ENCODE measurements at places on chromosomes 1 and 21.

DNA sequence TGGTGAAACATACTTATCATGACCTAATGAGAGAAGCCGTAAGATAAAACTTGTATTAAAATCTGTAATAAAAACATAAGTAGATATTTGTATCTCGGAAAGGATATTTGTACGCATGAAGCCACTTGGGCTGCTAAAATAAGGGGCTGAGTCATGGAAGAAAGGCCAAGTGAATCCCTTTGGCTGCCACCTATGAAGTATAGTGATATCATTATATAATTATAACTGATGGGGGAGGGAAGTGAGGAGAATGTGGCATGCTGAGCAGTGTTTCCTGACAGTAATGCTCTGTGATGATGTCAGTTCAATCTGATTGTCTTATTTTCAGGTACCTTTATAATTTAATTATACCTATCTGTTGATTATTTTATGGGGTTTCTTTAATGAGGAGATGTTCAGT, 13.6 kb downstream of the RWDD3 start:
- DNase-seq = no peak

DNA sequence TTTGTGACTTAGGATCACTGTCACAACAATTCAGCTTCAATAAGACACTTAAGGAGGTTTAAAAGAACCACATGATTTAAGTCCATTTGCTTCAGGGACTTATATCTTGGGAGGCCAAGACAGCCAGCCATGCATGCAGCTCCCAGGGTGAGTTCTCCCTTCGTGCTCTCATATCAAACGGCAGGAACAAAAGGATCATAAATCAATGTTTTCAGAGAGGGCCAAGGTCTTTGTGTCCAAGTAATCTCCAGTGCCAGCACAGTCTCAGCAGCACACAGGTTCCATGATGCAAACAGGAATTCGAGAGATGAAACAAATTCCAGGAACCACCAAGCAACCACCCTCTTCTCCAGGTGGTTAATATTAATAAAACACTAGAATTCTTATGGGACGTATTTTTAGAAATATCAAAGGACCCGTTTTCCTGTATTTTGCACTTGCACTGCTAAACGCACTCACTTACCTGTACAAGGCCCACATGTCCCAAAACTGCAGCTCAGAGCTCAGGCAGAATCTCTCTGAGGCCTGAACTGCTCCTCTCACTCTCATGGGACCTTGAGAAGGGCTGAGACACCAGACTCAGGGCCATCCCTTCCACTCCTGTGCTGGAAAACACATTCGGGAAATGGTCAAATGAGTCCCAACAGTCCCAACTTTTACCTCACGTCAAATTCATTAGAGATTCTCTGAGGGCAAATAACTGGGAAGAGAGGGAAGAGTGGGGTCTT, 100.0 kb upstream of the RAB4A start:
- DNase-seq = no peak

GRCh38 chr1:207894704-207895103, 16.2 kb downstream of the CD34 start:
- no peak for DNase-seq

GRCh38 chr1:204134103-204134502, 17.7 kb downstream of the ETNK2 start:
- no peak for DNase-seq

DNA sequence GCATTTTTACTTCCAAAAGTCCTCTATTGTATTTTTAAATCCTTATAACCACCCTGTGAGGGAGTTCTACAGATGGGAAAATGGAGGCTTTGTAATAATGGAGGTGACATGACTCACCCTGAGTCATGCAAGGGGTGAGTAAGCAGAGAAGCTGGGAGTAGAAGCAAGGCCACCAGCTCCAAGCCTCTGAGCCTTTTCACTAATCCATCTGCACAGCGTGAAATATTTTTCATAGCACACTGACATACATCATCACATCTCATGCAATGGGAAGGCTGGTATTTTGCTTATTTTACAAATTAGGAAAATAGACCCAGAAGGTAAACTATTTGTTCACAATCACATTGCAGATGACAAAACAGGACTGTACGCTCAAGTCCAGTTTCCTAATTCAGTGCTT, 96.9 kb downstream of the KCNH1 start:
- DNase-seq = no peak

DNA sequence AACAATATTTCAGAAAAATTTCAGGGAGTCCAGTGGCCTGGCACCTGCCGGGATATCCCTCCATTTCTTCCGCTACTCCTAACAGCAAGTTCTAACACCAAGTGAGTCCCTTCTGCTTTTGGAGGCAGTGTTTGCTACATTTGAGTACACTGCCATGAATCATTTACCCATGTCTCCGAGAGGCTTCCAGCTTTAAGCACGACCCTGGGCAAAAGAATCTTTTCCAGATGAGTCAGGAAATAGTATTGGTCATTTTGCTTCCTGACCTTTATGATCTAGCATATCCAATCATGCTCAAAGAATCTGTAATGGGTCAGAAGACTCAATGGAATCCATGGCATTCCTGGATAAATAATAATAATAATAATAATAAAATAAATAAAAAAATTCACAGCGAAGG, 60.7 kb upstream of the FMN2 start:
- no peak for DNase-seq

- DNase-seq = no peak
These were observed 23.9 kb downstream of the S1PR1 start for GRCh38 chr1:101260556-101261350.
